ENCODE measurements at places on chromosomes 16 and 17. TPM values are rescaled to one million over a fixed set of nuclear protein-coding genes. Genes with fewer than 3 reads are reported as not detected.

PRSS36 gene
- not detected for total RNA-seq

SEBOX gene
- not detected for total RNA-seq

GDPD3 gene
- 5.3 TPM for total RNA-seq

DNA sequence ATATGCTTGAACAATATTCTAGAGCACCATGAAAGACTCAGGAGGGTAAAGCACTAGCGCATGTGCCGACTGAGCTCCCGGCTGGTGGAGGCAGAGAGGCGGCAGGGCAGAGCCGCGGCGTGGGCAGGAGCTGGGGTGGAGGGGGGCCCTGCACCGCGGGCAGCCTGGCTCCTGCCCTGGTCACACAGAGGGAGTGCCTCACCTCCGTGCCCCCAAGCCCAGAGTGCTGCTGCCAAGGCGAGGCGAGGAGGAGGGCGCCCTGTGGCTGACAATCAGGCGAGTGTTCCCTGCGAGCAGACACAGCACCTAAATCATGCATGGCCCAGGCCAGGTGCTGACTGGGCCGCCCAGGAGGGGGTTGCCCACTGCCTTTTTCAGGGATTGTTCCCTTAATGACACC, 105.8 kb upstream of the TNRC6C start:
- no peak for DNase-seq

GRCh38 chr17:69883120-69883519, 191.9 kb upstream of the KCNJ16 start:
- no peak for DNase-seq

DNA sequence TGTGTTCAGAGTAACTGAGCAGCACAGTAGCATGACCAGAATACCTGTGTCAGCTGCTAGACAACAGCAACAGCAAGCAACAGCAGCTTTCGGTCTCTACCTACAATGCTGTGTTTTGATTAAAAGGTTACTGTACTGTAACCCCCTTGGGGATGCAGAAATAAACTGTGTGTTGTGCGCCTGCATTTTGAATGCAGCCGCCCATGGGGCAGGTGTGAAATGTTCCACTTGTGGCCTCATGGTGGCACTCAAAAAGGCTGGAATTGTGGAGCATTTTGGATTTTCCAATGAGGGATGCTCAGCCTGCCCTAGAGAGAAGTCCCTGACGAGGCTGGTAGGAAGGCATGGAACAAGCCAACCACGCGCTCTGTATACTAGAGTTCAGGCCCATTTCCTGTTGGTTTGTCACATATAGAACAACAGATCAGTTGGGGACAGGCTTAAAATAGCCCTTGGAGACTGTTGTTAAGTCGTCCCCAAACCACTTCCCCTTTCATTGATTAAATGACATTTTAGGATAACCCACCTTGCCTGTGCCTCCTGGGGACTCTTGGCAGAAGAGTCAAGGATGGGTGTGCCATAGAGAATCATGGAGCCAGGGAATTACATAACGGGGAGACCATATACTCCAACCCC, 27.1 kb downstream of the SCPEP1 start:
- no peak for DNase-seq
